Prostate gland (tissue), 2 donors: ENCODE measurements at places on chromosomes 2 and 18.

- no peak for DNase-seq
These were observed 280.6 kb downstream of the MYT1L start for GRCh38 chr2:2050446-2050845.

DNA sequence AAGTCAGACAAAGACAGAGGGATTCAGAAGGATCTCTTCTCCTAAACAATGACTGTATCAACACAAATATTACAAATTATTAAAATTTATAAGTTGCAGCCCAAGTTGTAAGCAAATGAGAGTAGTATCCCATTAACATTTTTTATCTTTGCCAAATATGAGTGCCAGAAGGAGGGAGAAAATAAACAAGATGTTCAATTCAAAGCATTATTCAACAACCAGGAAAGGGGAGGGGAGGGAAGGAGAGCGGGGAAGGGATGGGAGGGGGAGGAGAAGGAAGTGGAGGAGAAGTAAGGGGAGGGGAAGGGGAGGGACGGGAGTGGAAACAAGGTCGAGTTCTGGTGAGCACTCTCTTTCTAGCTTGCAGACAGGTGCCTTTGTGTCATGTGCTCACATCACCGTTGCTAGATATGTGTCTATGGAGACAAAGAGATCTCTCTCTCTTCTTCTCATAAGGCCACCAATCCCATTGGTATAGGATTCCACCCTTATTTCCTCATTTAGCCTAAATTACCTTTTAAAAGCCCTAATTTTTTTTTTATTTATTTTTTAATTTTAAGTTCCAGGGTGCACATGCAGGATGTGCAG lies 679.6 kb upstream of the CHAC2 start:
- no peak for DNase-seq

DNA sequence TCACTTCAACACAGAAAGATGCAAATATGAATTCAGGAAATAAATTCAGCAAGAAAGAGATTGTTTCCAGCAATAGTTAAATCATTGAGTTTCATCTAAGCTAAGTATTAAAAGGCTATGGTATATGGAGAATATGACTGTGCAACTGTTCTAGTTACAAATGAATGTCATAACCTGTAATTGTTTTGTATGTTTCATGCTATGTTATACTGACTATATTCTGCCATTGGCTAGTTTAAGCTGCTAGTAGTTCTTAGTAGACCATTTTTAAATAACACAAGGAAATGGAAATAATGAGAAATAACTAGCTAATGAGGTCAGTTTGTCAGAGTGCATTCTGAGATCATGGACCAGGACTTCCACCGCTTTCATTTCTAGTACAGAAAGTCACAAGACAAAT lies 1154.9 kb upstream of the TMEFF2 start:
- DNase-seq: no peak

- no peak for DNase-seq
These were observed 374.7 kb upstream of the FIGN start for GRCh38 chr2:164110515-164110914.

DNA sequence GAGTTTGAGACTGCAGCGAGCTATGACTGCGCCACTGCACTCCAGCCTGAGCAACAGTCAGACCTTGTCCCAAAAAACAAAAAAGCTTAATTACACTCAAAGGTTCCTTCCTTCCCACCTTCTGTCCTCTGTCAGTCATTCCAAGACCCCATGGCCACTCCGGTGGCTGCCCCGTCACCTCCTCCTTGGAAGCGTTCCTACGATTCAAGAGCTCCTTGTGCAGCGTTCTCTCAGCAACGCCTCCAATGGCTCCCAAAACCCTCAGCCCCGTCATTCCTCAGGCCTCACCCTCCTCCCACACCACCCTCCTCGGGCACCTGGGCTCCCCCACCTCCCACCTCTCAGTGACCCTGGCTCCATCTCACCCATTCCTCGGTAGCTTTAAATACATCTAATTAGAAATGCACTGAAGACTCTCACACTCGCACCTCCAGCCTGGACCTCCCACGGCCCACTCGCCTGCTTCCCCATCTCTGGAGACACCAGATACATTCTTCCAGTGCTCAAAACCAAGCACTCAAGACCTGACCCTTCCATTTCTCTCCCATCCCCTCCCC lies 8.0 kb downstream of the PASK start:
- no peak for DNase-seq

- DNase-seq: no peak
These were observed 22.2 kb downstream of the LYG1 start for GRCh38 chr2:99278793-99279291.

DNA sequence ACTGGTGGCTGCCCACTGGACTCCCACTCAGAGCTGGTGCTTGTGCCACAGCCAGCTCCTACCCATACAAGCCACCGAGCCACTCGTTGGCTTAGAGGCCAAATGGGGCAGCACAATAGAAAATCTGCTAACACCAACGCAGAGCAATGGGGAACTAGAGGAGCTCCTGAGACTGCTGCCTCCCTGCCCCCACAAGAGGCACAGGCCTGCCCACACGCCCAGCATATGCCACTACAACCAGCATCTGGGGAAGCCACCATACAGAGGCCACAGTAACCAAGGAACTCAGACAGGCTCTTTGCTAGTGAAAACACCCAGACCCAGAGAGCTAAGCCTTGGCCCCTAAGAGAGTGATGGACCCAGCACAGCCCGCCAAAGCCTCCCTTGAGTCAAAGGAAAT lies 231.2 kb upstream of the RAB6C start:
- DNase-seq: no peak

DNA sequence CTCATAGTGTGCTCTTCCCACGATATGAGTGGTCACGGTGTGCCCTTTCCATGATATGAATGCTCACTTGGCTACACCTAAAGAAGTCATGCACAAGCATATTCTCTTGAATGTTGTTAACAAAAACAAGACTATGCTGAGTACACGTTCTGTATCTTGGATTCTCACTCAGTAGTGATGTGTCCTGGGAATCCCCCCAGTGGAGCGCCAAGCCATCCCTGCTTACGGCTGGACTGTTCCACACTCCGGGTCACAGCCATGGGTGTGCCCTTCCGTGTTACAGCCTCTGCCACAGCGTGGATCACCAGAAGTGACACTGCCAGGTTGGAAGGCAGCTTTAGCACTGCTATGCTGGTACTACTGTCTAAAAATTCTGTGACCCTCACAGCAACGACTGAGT lies 59.1 kb downstream of the TPO start:
- DNase-seq: no peak

GRCh38 chr18:68342039-68342659 lies 372.8 kb downstream of the TMX3 start:
- DNase-seq: no peak

GRCh38 chr2:211930331-211930730 lies 608.3 kb downstream of the ERBB4 start:
- DNase-seq: no peak

DNA sequence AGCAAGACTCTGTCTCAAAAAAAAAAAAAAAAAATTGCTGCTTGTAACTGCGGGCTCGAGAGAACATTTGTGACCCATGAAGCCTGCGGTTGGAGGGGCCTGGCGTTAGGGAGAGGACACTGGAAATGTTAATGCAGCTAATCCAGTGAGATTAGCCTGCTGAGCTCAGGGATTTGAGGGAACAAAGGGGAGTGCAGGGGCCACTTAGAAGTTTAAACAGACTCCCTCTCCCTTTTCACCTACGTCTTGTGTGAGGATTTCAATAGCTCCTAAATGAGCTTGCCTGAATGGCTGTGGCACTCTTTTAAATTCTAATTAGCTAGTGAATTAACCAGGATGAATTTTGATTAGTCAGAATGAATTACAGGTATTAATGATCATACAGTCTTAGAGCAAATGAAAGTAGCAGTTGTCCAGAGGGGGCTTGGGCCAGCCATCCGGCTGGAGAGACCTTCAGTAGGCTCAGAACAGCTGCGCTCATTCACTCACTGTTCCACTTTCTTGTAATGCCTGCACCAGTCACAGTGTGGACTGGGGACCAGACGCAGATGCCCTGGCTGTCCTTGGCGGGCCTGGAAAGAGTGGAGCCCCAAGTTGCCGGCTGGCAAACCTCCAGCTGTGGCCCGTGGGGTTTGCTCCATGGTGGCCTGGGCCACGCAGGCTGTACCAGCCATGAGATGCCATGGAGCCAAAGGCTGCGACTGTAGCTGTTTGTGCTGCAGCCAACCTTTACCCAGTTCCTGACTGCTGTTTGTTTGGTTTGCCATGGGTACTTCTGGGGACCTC lies 20.8 kb downstream of the LDLRAD4 start:
- no peak for DNase-seq

- DNase-seq: no peak
These were observed 19.1 kb downstream of the MRPS9 start for GRCh38 chr2:105057005-105057404.

GRCh38 chr2:1729242-1729641 lies 15.1 kb downstream of the PXDN start:
- no peak for DNase-seq

DNA sequence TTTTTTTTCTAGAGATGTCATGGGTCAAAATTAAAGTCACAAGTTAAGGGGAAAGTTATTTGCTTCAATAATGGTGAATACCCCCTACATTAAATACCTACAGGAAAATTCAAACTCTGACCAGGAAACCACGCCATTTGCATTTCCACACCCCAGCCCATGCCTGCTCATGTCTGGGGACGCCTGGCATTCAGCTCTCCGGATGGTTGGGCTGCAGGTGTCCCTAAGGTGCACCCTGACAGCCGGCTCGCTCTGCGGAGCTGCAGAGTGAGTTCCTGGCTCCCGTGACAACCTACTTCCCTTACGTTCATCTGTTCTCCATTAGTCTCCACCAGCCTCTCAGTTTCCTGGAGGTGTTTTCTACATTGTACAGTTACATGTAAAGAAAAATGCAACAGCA lies 122.7 kb upstream of the RIOK3 start:
- DNase-seq: no peak

- DNase-seq: no peak
These were observed 235.1 kb downstream of the NCKAP5 start for GRCh38 chr2:133333181-133333580.

DNA sequence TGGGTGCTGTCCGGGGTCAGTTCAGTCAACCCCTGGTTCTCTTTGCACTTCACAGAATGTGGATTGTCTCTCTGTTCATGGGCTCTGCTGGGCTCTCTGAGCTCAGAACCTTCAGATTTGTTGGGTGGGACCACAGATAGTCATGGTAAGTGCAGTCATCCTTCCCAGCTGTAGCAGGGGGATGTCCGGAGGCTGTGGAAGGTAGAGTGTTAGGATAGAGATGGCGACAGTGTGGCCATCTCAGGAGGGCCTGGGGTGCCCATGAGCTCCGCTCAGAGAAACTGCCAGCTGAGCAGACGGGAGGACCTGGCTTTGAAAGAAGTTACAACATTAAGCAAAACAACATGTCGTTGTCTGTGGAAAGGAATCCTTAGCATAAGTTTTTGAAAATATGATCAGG lies 149.8 kb downstream of the FAM210A start:
- DNase-seq: no peak

DNA sequence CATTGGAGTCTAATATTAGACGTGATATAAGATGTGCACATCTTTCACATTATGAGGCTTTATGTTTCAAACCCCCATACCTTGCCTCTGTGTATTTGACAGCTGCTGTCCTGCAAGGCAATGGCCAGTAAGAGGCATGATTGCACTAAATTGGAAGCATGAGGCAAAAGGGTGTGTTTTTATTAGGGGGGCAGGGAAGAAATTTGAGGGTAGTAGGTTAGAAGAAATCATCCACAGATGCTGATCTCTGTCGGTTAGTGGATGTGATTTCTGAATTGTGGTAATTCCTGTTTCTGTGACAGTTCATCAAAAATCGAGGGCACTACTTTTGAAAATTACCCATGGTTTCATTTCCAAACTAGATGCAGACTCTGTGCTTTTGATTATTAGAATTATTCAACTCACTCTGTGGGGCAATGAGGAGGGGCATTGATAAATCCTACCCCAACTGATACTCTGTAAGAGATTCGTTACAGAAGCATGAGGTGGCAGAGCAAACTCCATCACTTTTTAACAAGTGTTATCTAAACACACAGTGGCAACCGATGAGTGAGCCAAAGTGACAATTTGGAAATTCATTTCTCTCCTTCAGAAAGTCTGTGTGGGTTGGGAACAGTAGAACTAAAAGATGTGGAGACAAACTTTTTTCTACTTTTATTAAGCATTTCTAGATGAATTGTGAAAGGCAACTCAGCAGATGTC lies 453.0 kb downstream of the ARHGAP15 start:
- no peak for DNase-seq

GRCh38 chr2:144592500-144593256 lies 72.8 kb upstream of the ZEB2 start:
- no peak for DNase-seq

GRCh38 chr18:54739476-54739875 lies 88.8 kb upstream of the RAB27B start:
- DNase-seq: no peak

GRCh38 chr18:59109375-59109774 lies 30.3 kb upstream of the SEC11C start:
- no peak for DNase-seq

DNA sequence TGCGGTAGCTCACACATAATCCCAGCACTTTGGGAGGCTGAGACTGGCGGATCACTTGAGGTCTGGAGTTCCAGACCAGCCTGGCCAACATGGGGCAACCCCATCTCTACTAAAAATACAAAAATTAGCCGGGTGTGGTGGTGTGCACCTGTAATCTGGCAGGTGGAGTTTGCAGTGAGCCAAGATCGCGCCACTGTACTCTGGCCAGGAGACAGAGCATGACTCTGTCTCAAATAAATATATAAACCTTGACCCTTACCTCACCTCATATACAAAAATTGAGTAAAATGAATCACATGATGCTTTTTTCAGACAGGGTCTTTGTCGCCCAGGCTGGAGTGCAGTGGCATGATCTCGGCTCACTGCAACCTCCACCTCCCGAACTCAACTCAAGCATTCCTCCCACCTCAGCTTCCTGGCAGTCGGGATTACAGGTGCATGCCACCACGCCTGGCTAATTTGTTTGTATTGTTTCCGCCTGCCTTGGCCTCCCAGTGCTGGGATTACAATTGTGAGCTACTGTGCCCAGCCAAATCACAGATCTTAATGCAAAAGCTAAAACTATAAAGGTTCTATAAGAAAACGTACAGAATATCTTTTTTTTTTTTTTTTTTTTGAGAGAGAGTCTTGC lies 25.3 kb downstream of the XPO1 start:
- no peak for DNase-seq

DNA sequence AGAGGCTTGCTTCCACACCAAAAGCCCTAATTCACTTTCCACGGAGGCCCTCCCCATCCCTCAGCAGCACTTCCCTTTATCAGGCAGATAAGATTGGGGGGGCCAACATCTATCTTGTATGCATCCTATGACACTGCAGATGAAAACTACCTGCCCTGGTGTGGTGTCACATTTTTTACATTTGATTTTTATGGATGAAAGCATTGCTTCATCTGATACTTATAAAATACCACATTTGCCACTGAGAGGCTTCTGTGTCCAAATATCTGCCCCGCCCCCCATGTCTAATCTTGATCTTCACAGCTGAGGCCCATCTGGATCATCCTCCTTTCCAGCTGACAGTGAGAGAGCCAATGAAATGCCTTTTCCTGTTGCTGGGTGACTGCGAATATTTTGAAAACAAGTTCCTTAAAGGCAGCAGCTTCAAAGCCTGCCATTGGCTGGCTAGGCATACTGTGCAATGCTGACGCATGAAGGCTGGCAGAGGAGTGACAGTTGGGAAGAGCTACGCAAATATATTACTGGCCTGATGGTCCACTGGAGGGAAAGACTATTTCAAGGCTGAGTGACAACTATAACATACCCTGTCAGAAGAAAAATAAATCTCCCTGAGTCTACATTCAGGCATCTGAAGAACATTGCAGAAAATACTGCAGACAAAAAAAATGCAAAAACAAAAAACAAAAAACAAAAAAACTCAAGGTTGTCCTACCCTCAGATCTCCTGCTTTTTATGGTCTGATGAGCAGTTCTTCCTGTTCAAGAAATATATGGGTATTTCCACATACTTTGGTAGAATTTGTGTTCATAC lies 318.7 kb downstream of the PDE11A start:
- no peak for DNase-seq
